Stimulated activated CD4-positive, alpha-beta T cell treated with anti-CD3 and anti-CD28 coated beads, Interleukin-1b, Interleukin-23, amount 100 ng/mL, for 1 hour (primary cell): ENCODE measurements at places on chromosomes 7 and 10.

GRCh38 chr10:93412801-93413200 lies 69.3 kb downstream of the MYOF start:
- DNase-seq: no peak

DNA sequence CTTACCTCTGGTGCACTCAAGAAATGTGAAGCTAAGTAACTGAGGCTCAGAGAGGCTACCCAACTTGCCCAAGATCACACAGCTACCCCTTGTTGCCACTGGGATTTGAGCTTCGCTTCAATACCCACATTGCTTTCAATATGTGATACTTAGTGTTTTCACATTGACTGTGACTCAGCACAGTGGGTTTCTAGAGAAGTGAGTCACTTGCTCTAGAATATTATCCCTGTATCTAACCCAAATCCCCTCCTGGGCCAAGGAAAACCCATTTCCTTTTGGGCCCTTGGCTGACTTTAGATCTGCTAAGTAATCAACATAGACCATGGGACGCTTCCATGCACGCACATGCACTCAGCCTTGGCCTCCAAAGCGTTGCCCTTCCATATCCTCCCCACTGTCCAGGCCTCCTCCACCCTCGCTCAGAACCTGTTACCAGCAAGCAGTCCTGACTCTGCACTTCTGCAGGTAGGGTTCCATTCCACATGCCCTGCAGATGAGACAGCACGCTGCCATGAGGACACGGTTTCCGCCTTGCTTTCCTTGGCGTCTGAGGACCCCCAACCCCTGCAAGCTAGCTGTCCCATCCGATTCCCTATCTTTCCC lies 87.7 kb upstream of the CHST15 start:
- DNase-seq: no peak

DNA sequence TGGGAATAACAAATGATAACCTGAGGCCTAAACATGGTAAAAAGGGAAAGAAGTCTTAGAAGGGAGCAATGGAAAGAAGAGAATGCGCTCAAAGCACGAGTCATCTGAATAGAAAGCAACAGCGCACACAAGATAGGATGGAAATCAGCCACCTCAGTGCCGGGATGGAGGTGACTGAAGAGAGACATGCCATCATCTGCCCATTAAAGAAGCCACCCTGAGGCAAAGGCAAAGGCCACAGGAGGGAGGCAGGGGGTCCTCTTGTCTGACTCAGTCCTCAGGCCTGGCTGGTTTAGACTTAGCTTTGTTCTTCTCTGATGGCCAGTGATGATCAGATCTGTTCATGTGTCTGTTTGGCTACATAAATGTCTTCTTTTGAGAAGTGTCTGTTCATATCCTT lies 180.6 kb downstream of the CHCHD3 start:
- DNase-seq: no peak

GRCh38 chr10:59175538-59176240 lies 754 bp upstream of the PHYHIPL start:
- no peak for DNase-seq

- DNase-seq: no peak
Measured at GRCh38 chr7:17212188-17212587, 86.3 kb upstream of the AHR start.

- DNase-seq: no peak
Measured at GRCh38 chr10:120600871-120601649, 144.0 kb downstream of the PLPP4 start.

DNA sequence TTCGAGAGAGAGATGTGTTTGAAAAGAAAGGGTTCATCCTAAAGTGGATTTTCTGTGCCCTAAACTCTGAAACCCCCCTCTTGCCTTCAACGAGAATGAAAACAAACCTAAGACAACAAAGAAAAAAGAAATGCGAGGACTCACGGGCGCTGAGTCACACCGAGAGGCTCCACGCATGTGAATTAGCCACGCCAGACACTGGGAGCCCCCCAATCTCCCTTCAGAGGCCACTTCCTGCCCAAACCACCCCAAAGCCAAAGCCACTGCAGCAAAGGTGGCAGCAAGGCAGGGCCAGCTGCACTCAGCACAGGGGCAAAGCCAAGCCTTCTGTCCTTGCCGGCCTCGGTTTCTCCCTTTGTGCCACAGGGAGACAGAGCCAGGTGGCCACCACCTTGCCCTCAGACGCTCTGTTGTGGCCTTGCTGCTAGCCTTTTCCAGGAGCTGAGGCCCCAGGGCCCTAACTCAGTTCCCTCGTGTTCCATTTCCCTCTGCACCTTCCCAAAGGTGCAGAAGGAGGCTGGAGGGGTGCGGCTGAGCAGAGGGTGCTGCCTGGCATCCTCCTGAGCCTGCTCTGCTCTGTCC lies 93.3 kb downstream of the FAM53B start:
- no peak for DNase-seq

GRCh38 chr10:112614586-112614985 lies 167.6 kb downstream of the VTI1A start:
- DNase-seq: no peak

- no peak for DNase-seq
Measured at GRCh38 chr10:10794791-10795191, 222.9 kb upstream of the CELF2 start.

DNA sequence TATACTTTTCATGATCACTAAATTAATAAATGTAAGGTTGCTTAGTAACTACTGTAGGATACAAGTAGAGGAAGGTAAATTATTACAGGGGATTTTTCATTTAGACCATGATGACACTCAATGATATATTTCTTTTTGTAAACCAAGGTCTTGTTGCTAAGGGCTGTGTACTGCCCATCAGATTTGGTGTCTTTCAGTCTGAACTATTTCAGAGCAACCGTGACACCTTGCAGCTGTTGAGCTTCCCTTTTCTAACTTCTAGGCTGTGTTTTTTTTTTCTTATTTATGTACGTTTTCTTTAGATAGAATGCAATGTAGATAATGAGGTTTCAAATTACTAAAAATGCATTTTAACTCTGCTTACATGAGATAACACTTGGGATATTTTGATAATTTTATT lies 292.0 kb upstream of the MBL2 start:
- DNase-seq: no peak

GRCh38 chr10:98492763-98493162 lies 46.0 kb upstream of the HPS1 start:
- DNase-seq: no peak

DNA sequence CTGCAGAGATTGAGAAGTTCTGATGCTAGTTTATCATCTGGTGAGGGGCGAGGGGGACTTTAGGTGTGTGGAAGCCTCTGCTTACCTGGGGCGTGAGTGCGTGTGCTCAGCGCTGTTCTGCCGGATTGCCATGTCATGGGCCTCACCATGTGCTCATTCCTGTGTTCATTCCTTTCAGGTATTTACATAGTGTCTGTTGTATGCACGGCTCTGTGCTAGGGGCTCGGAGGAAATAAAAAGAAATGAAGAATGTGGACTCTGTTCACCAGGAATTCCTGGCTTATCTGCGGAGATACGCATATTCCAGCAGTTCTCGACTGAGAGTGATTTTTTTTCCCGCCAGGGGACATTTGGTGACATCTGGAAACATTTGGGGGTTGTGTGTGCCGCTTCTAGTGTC lies 152.0 kb downstream of the CAMK1D start:
- DNase-seq: no peak

DNA sequence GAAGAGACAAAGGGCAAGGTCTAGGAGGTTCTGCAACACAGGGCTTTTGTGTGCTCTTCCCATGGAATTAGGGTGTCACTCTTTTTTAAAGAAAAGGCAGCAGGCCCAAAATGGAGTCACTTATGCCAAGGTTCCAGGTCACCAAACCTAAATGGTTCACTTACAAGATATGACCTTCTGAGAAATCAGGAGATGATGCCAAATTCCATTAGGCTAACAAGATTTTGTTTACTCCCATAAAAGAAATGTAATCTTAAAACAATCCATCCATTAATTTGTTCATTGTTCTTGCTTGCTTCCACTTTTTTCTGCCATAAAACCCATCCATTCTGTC lies 158.1 kb downstream of the SNX13 start:
- no peak for DNase-seq

- DNase-seq: no peak
Measured at GRCh38 chr7:139741239-139741638, 36.6 kb downstream of the HIPK2 start.

GRCh38 chr10:93030409-93030808 lies 30.2 kb upstream of the CYP26C1 start:
- no peak for DNase-seq

GRCh38 chr7:17520941-17521340 lies 222.5 kb downstream of the AHR start:
- no peak for DNase-seq

DNA sequence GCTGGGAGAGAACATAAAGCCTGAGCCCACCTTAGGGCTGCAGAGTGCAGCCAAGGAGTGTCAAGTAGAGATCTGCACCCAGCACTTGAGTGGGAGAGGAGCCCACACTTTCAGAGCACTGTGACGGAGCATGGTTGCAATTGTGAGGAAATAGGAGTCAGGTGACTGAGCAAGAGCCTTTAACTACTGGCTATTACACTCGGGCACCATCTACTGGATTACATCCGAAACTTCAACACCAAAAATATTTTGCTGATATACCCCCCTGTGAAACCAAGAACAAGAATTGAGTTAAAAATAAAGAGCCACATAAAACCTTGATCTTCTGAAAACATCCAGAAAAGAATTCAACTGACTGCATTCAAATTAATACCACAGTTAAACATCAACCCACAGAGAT lies 657.9 kb downstream of the NXPH1 start:
- no peak for DNase-seq

GRCh38 chr10:23742368-23742767 lies 303.5 kb downstream of the OTUD1 start:
- no peak for DNase-seq

DNA sequence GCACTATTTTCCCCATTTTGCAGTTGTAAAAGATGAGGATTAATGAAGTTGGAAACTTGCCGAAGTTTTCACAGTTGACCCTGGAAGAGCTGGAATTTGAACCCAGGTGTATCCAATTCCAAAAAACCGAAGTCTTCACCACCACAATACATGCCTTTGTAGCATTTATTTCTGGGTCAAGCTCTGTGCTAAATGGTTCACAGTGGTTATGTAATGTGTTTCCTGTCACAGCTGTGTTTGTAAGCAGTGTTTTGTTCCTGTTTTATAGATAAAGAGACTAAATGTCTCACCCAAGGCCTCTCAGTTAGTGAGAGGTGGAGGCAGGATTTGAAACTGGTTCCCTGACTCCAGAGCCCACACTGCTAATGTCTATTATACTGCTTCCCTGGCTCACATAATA lies 17.6 kb downstream of the SFTPA2 start:
- no peak for DNase-seq

GRCh38 chr10:5284311-5285057 lies 80.3 kb upstream of the UCN3 start:
- no peak for DNase-seq

- DNase-seq: peak; percentile 78
Measured at GRCh38 chr10:131885391-131886165, 15.2 kb upstream of the PPP2R2D start.

DNA sequence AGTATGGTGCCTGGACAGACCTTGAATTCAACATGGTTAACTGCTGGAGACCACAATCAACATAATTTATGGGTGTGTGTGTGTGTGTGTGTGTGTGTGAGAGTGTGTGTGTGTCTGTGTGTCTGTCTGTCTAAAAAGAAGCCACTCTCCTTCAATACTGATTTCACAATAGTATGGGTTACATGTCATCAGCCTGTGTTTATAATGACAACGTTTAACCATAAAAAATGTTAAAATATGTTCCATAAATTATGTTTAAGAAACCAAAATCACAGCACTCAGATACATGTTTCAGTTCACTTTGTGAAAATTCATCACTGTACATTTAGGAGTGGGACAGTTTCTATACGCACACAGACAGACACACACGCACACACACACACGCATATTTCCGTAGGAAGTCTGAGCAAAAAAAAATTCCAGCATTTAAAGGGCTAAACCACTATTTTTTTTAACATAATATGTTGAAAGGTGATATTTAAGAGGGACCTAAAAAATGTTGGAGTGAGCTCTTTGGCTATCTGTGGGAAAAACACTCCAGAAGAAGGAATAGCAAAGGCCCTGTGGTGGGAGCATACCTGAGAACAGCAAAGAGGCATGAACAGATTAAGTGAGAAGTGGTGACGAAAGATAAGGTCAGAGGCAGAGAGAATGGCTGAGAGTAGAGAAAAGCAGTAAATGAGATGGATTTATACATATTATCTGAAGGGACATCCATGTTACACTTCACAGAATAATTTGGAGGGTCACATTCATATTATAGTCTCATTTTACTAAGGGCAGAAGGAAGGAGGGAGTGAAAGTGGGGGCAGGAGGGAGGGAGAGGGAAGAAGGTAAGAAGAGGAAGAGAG lies 10.9 kb downstream of the PDZD8 start:
- no peak for DNase-seq

- DNase-seq: no peak
Measured at GRCh38 chr7:79165225-79165624, 288.2 kb downstream of the MAGI2 start.

GRCh38 chr10:8513155-8514147 lies 459.0 kb downstream of the GATA3 start:
- DNase-seq: no peak

DNA sequence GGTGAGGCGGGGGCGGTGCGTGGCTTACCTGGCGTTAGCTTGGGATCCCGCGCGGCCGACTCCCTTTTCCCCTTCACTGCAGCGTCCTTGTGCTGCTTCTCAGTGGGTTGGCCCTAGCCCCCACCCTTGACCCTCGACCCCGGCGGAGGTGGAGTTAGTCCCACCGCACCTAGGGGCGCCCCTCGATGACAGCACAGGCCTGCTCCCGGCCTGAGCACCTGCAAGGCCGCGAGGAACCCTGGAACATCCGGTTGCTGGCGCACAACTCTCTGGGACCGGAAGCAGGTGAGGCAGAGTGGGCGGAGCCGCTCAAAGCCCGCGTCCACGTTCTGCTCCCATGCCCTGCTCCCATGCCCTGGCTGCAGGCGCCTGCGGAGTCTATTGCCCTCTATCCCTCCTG lies 266.9 kb downstream of the USP6NL start:
- no peak for DNase-seq
